ENCODE measurements at places on chromosomes 16 and 17.

DNA sequence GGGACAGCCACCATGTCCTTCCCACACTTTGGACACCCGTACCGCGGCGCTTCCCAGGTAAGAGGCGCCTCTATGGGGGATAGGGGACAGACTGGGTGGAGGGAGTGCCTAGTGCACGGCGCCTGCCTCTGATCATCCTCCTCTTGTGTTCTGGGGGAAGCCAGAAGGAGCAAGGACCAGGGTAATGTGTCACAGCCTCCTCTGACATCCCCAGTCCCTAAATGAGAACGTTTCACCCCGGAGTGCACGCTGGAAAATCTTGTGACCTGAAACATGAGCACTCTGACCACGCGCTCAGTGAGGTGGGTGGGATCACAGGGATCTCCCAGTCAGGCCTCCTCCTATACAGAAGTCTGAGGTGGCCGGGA is 1.1 kb downstream of the IRX6 start:
- DNase-seq: no peak

GRCh38 chr16:82655720-82656490 is 29.1 kb downstream of the CDH13 start:
- no peak for DNase-seq

DNA sequence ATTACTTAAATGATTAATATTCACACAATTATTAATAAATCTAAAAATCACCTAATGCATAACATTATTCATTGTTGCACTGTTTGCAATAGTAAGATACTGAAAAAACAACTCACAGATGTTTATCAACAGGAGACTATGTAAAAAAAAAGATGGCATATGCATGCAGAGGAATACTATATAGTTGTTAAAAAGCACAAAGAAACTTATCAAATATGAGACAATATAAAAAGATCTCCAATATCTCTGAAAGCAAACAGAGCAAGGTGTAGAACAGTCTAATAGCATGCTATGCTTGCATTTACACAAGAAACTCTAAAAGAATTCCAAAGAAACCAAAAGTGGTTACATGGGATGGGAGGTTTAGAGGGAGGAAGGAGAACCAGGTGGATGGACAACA is 3.7 kb downstream of the RNF157 start:
- DNase-seq: no peak

GRCh38 chr17:17783825-17784656 is 52.7 kb downstream of the SREBF1 start:
- DNase-seq: no peak

DNA sequence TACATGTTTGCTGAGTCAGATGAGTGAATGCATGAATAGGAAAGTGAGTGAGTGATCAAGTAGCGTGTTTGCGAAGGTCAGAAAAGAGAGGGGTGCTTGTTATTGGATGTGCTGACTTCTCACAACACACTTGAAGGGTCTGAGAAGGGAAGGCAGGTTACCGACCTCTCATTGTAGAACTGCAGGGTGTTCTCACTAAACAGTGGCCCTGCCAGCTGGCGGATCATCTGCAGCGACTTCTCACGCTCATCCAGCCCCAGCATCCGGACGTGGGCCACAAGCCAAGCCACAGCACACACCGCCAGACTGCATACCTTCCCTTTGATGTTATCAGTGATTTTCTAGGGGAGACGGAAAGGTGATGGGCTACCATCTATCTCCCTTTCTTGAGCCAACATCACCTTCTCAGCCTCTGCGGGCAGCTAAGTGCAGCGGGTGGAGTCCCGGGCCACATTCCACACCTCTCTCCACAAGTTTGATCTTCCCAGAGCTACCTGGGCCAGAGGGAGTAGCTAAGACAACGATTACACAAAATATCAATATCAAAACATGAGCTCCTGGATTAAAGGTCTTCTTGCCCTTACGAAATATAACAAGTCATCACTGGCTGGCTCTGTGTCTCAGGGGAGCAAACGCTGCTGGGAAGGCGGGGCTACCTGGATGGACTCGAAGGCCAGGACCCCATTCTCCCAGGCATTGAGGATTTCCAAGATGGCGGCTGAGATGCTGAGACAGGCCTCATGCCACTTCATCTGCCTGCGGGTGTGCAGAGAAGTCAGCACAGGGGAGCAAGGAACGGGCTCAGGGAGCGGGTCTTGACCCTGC is 11.0 kb downstream of the CSF3 start:
- no peak for DNase-seq

- DNase-seq: no peak
These were observed 119.5 kb downstream of the C16orf78 start for GRCh38 chr16:49492896-49493626.

DNA sequence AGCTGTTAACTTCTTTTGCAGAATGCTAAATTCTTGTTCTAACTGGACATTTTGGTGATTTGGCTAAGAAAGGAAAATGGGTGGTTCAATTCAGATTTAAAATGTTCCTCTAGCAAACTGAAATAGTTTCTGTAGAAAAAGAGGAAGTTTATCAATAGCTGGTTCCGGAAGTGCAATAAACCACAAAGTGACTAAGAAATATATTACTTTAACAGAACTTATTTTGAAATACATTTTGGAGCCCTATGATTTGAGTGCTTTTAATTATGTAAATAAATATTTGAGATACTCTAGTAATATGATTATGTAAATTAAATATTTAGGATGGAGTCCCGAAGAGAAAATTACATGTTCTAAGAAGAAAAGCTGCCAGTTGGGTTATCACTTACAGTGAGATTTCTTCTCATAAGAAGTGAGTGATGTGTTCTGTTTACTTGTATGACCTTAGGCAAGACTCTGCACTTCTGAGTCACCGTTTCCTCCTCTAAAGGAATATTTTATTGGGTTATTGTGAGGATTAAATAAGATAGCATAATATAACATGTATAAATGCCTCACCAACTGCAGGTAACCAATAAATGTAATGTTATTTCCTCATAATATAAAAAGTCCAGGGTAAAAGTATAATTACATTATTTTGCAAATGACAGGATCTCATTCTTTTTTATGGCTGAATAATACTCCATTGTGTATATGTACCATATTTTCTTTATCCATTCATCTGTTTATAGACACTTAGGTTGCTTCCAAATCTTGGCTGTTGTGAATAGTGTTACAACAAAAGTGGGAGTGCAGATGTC is at the start of gene EVI2B:
Gene EVI2B, minus strand, starts transcription at position 73 of the 800 bp plus-strand sequence. CDS start 8,445 bp downstream, outside the sequence.
- DNase-seq: no peak

GRCh38 chr17:4827399-4827798 is 5.7 kb upstream of the MINK1 start:
- DNase-seq: no peak

- DNase-seq: no peak
These were observed 1.2 kb upstream of the TCAP start for GRCh38 chr17:39663688-39664580.

DNA sequence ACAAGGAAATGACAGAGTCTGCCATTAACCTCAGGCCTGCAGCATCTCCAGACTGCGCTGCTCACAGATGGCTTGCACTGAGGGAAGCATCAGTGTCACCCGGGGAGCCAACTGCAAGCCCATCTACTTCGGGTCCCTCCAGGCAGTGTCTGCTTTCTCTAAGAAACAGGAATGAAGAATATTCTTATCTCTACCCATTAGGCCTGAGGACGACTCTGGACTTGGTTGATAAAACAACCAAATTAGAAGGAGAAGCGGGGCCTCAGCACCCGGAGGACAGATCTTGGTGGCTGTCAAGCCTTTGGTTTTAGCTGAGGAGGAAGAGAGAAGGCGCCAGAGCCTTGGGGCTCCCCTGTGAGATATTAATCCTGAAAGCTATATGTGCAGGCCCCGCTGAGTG is 19.5 kb upstream of the MGAT5B start:
- no peak for DNase-seq

DNA sequence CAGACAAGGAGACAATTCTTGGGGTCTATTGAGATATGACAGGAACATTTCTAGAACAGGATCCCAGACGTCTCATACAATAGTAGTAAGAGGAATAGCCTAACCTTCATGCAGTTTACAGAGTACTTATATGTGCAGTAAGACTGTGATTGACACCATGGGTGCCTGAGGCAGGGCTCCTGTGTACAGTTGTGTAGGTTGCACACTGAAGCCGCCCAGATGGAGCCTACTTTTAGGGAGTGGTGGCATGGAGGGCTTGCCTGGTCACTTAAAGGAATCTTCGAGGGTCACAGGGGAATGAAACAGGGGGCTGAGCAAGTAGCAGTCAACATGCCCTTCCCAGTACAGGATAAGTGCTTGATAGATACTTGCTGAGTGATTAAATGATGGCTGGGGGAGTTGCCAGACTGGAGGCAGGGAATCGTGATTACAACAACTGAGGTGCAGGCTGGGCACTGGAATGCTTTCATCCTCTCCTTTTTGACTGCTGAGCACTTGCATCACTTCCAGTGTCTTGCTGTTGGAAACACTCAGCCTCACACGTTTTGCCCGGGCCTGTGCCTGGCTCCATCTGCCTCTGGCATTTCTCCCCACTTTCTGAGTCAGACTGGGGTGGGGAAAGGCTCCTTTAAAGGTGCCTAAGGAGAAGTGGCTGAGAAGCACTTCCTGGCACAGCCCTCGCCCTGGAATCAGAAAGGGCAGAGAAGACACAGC is 71.0 kb downstream of the COPRS start:
- peak; percentile 79 for DNase-seq

DNA sequence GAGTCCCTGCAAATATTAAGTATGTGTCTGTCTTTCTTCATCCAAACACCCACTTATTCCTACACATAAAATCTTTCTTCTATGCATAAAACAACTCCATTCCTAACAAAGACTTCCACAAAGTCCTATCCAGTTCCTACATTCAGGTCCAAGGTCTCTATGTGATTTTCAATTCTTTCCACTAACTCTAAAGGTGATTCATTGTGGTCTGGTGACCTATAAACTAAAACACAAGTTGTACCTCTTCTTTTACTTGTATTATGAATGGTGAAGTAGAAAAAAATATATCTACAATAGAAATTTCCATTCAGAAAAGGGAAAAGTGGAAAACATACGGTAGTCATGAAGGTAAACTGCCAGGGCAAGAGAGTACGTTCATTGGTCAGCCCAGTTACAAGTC is 56.6 kb downstream of the USP32 start:
- no peak for DNase-seq

DNA sequence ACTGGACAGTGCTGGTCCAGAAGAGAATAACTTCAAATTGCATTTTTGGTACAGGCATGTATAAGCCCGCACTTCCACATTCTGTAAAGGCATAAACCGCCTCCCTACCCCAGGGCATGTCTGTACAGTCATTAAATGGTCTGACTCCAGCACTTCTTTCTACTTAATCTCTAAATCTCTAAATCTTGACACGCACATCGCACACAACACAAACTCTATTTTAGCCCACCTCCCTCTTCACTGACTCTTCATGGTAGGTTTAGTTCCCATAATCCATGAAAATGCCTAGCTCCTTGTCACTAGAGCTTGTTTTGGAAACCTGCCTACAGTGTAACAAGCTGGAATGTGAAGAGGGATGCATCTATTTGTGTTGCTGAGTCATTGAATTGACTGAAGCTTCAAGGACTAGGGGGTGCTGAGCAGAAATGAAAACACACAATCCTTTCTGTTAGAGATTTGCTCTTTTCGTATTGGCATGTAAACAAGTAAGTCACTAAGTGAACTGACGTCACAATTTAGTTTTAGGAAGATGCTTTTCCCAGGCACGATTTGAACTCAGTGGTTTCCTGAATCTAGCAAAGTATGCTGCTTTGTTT is 1.6 kb upstream of the DUSP14 start:
- DNase-seq: peak; percentile 85

- no peak for DNase-seq
These were observed 3.1 kb downstream of the RAB37 start for GRCh38 chr17:74740173-74740572.

DNA sequence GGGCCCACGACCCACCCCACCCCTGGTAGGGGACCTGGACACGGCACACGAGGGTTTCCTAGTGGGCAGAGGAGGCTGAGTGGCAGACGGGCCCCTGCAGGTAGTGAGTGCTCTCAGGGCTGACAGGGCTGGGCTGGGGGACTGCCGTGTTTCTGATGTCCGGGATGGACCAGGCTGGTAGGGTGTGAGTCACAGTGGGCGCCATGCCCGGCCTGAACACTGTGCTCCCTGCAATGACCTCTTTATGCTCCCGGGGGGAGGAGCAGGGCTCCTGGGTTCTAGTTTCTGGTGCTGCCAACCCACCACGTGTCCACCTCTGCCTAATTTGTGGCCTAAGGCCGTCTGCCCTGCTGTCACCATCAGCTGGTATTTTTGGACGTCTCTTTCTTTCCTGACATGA is 26.3 kb downstream of the ARHGAP23 start:
- peak; percentile 93 for DNase-seq

DNA sequence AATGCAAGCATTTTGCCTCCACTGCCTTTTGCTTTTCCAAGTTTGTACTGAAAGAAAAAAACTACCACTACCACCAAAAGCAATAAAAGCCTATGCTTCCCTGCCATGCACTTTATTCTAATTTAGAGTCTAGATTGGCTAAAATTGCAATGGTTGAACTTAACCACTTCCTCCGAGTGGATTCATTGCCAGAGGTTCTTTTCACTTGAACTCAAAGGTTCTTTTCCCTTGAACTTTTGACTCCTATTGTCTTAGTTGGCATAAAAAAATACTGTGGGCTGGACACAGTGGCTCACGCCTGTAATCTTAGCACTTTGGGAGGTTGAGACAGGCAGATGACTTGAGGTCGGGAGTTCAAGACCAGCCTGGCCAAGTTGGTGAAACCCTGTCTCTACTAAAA is 319.8 kb upstream of the GOT2 start:
- no peak for DNase-seq

GRCh38 chr17:58384897-58385296 is 32.4 kb downstream of the RNF43 start:
- no peak for DNase-seq

DNA sequence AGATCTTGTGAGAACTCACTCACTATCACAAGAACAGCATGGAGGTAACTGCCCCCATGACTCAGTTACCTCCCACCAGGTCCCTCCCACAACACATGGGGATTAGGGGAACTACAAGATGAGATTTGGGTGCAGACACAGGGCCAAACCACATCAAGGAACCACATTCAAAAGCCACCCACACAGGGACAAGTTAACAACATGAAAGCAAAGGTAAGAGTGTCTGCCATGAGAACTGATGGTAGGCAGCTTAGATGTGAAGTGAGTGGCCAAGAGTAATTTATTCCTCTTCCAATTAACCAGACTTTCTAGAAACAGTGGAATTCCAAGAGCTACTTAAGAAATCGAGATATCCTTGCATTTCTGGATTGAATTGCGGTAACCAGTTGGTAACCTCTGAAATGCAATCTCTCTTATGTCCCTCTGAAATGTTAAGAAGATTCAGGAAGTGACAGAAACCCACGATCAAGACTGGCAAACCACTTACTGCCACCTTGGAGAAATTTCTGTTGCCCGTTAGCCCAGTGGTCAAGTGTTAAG is 167.4 kb upstream of the CACNG5 start:
- no peak for DNase-seq

- DNase-seq: no peak
These were observed 33.9 kb downstream of the PLD6 start for GRCh38 chr17:17172001-17172939.
